ENCODE measurements at places on chromosomes 6 and 20.

- no peak for DNase-seq
Observed at GRCh38 chr6:43280234-43280633, 17.8 kb upstream of the SLC22A7 start.

DNA sequence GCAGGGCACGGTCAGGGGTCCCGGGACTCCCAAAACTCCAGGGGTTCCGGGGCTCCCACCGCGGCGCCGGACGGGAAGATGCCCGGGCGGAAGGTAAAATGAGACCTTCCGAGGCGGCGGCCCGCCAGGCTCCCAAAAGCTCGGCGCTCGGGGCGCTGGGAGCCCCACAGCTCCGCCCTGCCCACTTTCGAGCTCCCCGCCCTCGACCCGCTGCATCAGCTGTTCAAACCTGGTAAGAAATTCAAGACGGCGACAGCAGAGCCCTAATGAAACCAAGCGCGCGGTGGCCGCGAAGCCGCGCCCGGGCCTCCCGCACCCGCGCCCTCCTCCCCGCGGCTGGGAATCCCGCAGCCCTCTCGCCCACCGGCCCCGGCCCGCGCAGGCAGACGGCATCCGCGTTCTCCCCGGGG is 369 bp downstream of the SLC4A11 start:
- DNase-seq: peak; percentile 41

GRCh38 chr20:57751411-57751810 is 41.6 kb upstream of the PMEPA1 start:
- no peak for DNase-seq

DNA sequence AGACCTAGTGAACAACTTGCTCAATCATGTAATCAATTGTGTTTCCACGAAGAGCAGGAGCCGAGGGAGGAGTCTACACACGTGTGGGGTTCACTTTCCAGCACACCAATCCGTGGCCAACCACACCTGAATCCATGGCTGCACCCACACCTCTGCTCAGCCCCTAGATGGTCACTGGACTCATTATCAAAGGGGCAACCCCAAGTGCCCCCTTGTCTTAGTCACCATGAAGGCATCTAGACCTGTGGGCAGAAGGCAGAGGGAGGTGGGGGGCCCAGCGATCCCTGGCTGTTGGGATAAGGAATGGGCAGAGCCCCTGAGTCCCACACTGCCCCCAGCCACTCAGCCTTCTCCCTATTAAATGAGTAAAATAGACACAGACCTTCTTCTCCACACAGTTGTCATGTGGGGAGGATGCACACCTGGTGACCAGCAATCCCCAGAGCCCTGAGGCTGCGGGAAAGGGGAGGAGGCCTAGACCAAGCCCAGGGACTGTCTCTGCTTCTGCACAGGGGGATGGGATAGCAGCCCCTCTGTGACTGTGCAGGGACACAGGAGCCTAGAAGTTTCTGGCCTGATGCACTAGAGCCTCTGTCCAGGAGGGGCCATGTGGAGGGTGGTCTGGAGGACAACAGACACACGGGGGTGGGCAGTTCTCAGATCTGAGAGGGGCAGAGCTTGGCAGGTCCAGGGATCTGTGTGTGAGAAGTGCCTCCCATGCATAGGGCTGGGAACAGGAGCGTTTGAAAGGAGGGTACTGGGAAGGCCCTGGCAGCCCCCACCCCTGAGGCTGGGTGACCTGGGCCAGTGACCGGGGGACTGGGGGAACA is 1.9 kb upstream of the RAET1L start:
- no peak for DNase-seq

- no peak for DNase-seq
Observed at GRCh38 chr6:138970856-138971425, 17.1 kb downstream of the REPS1 start.

DNA sequence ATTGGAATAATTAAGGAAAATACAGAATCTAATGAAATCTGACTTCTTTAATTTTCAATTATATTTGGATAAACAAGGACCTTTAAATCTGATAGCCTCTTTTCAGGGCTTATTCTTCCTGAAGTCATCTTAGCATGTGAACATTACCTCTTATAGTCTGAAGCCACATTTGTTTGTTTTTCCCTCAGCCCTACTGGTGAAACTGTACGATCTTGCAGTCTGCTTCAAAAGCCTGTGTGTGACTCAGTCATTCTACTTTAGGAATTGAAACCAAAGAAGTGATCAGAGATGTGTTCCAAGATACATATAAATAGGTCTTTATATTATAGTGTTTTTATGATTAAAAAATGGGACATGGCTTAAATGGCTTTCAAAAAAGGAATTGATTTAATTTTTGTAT is 67.5 kb downstream of the MACROD2 start:
- no peak for DNase-seq

- DNase-seq: peak; percentile 71
Observed at GRCh38 chr6:31572041-31572911, at the start of gene LTA. Gene LTA, plus strand, starts transcription at chr6:31572289. Its CDS starts 454 bp downstream, at chr6:31572743.

DNA sequence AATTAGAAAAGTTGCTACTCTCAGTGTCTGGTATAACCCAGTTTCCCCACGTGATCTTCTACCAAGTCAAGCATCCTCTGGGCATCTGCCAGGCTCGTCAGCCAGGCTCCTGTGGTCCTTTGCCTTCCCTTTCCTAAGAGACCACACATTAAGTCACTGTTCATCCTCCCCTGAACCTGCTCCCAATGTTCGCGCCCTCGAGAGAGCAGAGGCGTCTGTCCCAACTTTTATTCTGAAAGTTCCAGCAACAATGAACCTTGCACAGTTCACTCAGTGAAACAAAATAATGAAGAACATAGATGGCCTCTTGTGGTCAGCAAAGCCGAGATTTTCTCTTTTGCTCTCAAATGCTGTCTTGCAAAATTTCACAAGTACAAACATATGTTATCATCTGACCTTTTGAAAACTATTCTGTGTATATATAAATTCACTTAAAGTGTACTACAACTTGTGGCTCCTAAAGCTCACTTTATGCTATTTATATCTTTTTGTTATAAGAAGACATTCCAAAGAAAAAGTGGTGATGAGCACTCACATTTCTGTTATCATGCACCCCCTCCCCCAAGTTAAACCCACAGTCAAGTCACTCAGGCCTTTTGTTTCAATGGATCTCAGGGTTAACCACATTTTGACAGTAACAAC is 39.2 kb upstream of the NHSL1 start:
- DNase-seq: no peak

GRCh38 chr6:85421972-85422371 is 27.9 kb upstream of the NT5E start:
- no peak for DNase-seq

DNA sequence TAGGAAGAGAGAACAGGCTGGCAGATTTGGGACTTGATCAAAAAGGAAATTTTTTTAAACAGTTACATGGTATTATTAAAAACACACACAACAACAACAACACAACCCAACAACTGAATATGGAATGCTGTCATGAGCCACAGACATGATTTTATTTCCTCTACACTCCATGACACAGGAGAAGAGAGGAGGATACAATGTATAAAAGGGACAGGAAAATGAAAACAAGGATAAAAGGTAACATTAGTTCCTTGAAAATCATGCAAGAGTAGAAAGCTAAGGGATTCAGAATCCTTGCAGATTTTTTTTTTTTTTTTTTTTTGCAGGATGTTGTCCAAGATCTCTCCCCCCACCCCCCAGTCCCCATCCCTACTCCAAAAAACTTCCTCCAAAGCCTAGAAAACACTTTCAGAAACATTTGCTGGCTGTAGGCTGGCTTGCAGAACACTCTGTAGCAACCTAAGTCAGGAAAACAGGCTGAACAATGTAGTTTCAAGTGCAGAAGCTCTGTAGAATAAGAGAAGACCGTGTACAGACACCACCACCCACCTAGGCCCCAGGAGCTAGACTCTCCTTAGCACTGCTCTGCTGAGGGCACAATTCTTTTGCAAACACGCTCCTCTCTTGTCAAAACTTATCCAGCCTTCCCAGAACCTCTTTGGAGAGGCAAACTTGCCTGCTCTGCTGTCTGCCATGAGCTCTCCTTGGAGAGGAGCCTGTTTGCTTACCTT is 845 bp downstream of the ZMYND8 start:
- DNase-seq: peak; percentile 5

- DNase-seq: no peak
Observed at GRCh38 chr6:55734256-55734655, 141.1 kb downstream of the BMP5 start.

DNA sequence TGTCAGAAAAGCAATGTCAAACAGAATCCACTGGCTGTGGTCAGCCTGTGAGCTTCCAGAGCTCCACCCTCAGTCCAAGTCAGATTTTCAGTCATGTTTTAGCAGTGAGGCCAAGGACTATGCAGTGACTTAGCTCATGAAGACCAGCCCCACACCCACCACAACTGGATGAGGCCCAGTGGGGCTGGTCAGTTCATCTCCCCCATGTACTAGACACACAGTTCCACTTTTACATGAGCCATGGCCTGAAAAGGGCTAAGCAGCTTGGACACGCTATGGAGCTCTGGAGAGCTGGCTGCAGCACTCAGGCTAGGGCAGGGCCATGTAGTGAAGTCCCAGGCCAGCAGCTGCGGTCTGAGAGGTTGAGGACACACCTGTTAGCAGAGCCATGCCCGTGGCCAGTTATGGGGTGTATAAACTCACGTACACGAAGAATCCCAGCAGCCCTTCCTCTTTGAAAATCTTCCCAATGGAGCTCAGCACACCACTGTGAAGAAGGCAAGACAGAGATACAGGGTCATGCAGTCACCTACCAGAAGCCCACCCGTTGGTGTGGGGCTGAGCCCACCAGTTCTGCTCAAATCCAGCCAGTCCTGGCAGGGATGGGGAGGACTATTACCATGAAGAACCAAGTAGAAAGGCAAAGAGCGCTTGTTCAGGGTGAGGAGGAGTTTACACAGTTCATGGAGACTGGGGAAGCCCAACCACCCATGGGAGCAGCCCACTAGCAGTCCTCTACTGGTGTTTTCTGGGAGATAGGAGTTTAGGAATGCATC is 10.6 kb downstream of the MTCH1 start:
- DNase-seq: no peak

- no peak for DNase-seq
Observed at GRCh38 chr6:166597711-166598440, 11.4 kb upstream of the RAMACL start.

GRCh38 chr6:123380257-123380656 is 256.5 kb downstream of the TRDN start:
- DNase-seq: no peak

DNA sequence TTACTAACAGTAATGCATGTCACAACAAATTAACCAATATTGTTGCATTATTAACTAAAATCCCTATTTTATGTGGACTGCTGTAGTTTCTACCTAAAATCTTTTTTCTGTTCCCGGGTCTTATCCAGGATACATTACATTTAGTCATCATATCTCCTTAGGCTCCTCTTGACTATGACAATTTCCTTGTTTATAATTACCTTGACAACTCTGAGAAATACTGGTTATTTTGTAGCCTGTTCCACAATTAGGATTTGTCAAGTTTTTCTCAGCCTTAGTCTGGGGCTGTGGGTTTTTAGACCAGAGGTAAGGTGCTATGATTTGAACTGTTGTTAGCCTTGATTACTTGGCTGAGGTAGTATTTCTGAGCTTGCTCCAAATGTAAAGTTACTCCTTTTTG is 3.7 kb downstream of the FBXO5 start:
- no peak for DNase-seq

GRCh38 chr20:38034961-38035360 is 1.4 kb downstream of the RPRD1B start:
- DNase-seq: no peak
